ENCODE measurements at places on chromosomes 11 and 22.

DNA sequence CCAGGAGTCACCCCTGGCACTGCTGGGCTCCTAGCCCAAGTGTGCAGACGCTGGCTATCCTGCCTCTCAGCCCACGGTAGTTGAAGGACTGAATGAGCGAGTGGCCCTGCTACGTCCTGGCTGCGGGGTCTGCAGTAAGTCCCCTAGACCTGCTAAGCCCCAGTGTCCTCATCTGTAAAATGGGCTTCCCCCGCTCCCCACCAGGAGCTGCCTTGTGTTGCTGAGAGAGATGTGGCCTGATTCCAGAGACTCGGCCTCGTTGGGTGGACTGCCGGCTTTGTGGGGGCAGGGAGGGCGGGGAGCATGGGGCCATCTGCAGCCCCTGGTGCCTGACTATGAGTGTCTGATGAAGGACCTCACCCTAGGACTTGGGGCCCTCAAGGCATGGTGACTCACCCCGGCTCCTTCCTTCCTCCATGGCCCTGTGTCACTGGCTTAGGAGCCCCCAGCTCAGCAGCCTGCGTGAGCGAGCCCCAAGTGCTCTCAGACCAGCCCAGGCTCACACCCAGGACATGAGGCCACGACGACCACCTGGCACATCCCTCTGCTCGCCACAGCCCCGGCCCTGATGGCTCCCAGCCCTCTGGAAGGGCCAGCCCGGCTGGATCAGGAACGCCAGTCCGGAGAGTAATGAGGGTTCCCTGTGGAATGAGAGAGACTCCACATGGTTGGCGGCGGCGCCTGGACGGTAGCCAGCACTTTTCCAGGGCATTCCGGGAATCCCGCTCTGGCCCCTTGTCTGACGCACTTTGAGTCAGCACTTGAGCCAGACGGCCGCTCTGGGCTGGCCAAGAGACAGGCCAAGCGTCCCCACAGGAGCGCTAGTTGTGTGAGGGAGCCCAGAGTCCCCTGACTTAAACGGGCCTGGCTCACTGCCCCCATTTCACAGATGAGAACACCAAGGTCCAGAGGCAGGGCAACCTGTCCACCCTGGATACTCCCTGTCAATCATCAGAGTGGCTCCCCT, 50.5 kb upstream of the SHISAL1 start:
- no peak for DNase-seq

DNA sequence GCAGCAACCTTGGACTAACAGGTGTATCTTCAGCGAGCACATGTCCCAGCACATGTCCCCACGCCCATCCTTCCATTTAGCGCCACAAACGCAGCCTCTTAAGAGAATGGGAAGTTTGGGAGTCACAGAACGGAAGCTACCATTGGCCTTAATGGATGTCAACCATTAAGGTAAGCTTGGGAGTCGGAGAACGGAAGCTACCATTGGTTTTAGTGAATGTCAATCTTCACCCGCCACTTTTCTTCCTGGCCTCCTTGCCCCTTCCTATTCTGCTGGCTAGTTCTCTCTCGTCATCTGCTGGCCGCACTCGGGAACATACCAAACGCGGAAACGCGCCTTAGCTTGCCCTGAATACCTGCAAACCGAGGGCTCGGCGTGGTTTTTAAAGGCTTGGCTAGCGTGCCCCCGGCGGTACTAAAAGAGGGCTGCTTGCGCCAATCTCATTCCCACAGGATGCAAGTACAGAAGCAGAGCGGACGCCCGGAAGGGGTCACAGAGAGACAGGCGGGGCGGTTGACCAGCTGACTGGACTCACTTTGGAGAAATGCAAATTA, 24.3 kb downstream of the GLYATL1 start:
- no peak for DNase-seq

GRCh38 chr11:111162305-111162704, 83.2 kb upstream of the POU2AF2 start:
- DNase-seq = no peak

GRCh38 chr22:41201141-41201540, 4.0 kb upstream of the L3MBTL2 start:
- DNase-seq = no peak

GRCh38 chr11:80722629-80723028, 1281.8 kb upstream of the TENM4 start:
- no peak for DNase-seq

GRCh38 chr11:68527585-68527984, 67.0 kb downstream of the PPP6R3 start:
- no peak for DNase-seq

DNA sequence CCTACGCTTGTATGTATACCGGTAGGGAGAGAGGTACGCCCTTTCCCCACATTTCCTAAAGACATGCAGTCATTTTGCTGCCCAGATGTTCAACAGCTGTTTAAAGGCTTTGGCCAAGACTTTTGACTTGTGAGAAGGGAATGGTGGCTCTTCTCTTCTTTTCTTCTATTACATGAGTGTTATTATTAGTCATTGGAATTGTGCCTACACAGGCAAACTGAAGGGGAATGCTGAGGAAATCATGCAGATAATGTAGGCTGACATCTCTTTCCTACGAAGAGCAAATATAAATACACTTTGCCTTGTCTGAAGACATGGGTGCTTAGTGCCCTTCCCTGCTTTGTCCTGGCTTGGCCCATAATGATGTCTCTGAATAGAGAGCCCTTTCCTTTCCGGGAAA, 194.3 kb upstream of the NARS2 start:
- DNase-seq = no peak

GRCh38 chr11:96219981-96220623, 122.9 kb downstream of the MAML2 start:
- no peak for DNase-seq

GRCh38 chr11:14374922-14375830, 16.2 kb upstream of the RRAS2 start:
- DNase-seq = peak; percentile 22

GRCh38 chr11:94281324-94281723, 23.1 kb upstream of the IZUMO1R start:
- DNase-seq = no peak

DNA sequence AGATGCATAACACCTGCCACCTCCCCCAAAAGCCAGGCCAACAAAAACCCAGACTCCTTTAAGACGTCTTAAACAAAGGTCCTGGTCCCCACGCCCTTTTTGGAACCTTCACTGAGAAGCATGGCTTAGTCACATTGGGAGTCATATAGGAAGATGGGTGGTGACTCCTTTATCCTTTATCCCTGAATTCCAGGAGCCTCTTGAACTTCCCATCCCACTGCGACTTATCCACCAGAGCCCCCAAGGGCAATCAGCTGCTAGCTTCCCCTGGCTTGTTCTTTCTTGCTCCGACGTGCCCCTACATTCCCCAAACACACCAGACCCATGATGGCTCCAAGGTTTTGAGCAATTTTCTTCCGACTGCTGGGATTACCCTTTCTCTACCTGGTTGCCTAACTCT, 567.0 kb upstream of the CADM1 start:
- DNase-seq = no peak

- no peak for DNase-seq
Observed at GRCh38 chr11:130881475-130882137, 34.7 kb downstream of the SNX19 start.

DNA sequence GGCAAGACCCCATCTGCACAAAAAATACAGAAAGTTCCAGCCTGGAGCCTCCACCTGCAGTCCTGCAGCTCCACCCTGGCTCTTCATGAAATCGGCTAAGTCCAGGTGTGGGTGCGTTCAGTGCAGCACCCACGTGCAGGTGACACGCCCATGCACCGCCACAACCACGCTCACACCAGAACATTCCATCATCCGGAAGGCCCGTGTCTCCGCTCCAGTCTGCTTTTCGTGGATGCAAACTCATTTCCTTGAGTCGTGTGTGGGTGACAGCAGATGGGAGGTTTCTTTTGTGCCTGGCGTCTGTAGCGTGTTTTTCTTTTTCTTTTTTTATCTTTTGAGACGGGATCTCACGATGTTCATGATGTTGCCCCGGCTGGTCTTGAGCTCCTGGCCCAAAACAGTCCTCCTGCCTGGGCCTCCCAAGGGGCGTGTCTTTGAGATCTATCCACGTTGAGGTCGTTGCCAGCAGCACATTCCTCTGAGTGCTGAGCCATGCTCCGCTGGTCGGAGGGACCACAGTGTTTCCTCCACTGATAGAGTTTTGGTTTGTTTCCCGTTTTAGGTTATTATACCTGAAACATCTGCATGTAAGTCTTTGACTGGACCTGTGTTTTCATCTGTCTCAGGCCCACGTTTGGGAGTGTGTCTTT, 7.2 kb downstream of the PTDSS2 start:
- DNase-seq = no peak

- peak; percentile 9 for DNase-seq
Observed at GRCh38 chr11:93279851-93280347, 50.6 kb upstream of the DEUP1 start.

DNA sequence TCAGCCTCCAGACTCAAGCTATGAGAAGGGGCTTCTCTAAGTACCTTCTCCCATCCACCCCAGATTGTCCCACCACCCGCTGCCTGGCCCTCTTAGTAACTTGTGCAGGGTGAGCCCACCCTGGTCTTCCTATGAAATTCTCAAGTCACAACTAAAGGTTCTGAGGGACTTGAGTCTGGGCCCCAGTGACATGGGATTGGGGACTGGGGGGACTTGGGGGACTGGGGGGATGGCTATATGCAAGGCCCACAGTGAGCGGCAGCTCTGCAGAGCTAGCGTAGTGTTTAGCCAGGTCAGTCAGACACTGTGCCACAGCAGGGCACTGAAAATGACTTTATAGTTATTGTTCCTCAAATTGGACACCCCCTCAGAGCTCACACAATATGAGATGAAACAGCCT, 622.3 kb upstream of the CADM1 start:
- DNase-seq = no peak

GRCh38 chr22:19142394-19142793, 2.1 kb downstream of the ESS2 start:
- DNase-seq = no peak

- no peak for DNase-seq
Observed at GRCh38 chr11:131624531-131624930, 254.1 kb downstream of the NTM start.

DNA sequence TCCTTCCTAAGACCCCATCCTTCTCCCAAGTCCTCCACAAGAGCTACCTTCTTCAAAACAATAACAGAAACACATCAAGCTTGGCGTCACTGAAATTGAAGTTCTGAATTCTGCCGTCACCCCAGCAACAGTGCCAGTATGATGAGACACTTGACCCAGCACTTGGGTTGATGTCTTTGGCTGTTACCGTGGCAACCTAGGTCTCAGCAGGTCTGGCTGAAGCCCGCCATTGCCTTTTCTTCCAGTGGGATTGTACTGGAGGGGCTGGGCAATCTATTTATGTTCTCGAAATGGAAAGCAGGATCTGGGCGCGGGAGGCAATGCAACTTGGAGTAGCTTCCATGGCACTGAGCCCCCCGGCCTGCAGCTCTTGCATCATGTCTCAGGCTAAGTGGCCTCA, 23.8 kb downstream of the NPTXR start:
- no peak for DNase-seq

DNA sequence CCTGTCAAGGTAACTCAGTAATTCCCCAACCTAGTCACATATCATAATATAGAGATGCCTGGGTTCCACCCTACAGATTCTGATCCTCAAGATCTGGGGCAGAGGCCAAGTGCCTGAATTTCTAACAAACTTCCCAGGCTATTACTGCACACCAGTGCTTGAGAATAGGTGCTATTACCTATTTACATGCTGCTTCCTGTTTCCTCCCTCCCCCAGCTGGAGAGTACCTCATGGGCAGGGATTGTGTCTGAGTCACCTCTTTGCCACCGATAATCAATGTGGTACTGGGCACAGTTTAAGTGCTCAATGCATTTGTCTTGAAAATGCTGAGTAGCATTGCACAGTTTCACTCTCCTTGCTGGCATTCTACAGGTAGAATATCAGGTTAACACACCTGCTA, 582.2 kb upstream of the CADM1 start:
- DNase-seq = no peak

GRCh38 chr11:77619576-77620198, 17.9 kb downstream of the CLNS1A start:
- peak; percentile 20 for DNase-seq

Data from GM10248 (cell line).